ENCODE measurements at places on chromosomes 7 and 10. TPM values are rescaled to one million over a fixed set of nuclear protein-coding genes. Genes with fewer than 3 reads are reported as not detected.

DNA sequence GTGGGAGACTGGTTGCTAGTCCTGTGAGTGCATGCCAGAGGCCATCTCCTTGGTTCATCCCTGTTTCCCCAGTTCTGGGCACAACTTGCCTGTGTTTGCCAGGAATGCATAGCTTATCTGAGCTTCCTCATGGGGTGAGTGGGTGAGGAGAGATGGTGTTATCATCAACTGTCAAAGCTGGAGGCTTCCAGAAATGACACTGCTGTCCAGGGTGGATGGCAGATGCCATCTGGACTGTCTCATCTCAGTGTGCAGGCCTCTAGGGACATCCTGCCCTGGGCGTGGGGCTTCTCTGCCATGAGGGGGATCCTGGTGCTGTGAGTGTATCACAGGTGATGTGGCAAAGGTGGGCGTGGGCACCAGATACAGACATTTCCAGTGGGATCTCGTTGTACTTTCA is 328.6 kb downstream of the DPP6 start:
- no peak overlapping the region for H3K27ac ChIP-seq
- no peak for DNase-seq
- no peaks in the 10 kb centered on the region for H3K36me3 ChIP-seq
- H3K27me3 ChIP-seq = no peaks in the 10 kb centered on the region

DNA sequence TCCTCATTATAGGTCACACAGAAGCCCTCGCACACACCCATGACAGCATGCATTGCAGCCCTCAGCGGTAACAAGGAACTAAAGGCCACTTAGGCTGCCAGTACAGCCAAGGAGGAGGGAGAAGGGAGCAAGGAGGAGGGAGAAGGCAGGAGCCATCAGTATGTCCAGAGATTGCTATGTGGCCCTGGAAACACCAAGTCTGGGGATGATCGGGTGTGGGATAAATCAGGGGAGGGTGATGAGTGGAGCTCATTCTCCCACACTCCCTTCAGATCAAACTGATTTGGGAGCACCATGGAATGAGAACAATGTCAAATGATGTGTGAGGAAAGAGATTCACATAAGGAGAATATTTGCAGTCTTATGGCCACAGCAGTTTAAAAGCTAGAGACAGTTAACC is 350.9 kb downstream of the TNS3 start:
- H3K27ac ChIP-seq = no peak overlapping the region
- no peaks in the 10 kb centered on the region for H3K4me1 ChIP-seq
- DNase-seq = no peak
- H3K27me3 ChIP-seq = no peaks in the 10 kb centered on the region
- no peaks in the 10 kb centered on the region for H3K36me3 ChIP-seq
- no peak overlapping the region for H3K4me3 ChIP-seq

- H3K27me3 ChIP-seq = no peaks in the 10 kb centered on the region
- H3K4me3 ChIP-seq = no peak overlapping the region
- DNase-seq = no peak
- H3K36me3 ChIP-seq = no peaks in the 10 kb centered on the region
Measured at GRCh38 chr7:152572101-152572500, 103.8 kb downstream of the XRCC2 start.

GRCh38 chr10:7251696-7252465 is 159.0 kb downstream of the SFMBT2 start:
- no peaks in the 10 kb centered on the region for H3K4me1 ChIP-seq
- no peak for DNase-seq
- no peaks in the 10 kb centered on the region for H3K27me3 ChIP-seq

- no peak for DNase-seq
- no peak overlapping the region for H3K27ac ChIP-seq
- no peaks in the 10 kb centered on the region for H3K4me1 ChIP-seq
- no peak overlapping the region for H3K4me3 ChIP-seq
- H3K36me3 ChIP-seq = no peaks in the 10 kb centered on the region
Measured at GRCh38 chr7:91717681-91718470, 162.6 kb downstream of the MTERF1 start.

DNA sequence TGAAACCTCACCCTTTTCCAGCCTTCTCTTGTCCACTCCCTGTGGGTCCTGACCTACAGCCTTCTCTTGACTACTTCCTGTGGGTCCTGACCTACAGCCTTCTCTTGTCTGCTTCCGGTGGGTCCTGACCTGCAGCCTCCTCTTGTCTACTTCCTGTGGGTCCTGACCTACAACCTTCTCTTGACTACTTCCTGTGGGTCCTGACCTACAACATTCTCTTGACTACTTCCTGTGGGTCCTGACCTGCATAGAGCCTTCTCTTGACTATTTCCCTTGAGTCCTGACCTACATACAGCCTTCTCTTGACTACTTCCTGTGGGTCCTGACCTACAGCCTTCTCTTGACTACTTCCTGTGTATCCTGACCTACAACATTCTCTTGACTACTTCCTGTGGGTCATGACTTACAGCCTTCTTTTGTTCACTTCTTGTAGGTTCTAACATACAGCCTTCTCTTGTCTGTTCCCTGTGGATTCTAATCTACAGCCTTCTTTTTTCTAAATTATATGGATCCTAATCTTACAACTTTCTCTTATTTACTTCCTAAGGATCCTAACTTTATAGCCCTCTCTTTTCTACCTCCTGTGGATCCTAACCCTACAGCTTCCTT is 36.5 kb downstream of the C10orf71 start:
- no peak overlapping the region for H3K27ac ChIP-seq
- no peaks in the 10 kb centered on the region for H3K4me1 ChIP-seq
- H3K4me3 ChIP-seq = no peak overlapping the region
- no peaks in the 10 kb centered on the region for H3K36me3 ChIP-seq
- H3K27me3 ChIP-seq = no peaks in the 10 kb centered on the region

ITGB1 gene
- 316 TPM for total RNA-seq

CAMK2B gene
- total RNA-seq = not detected
